Lung (tissue), 17 donors: ENCODE measurements at places on chromosomes 1 and 21.
A peak's percentile ranks its signal among the peaks of the same experiment; 100 is the strongest.

DNA sequence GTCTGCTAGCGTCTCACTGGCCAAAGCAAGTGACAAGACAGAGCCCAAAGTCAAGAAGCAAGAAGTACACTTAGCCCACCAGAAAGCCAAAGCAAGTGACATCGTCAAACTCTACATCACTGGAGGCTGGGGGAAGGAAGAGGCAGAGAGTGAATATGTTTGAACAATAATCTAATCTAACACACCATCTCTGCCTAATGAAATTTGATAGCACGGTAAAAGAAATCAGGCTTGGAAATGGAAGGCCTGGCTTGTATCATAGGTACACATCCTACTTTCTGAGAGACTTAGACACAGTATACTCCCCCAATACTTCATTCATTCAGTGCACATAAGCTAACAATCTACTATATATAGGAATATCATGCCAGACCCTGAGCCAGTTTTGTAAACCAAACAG is 26.3 kb downstream of the TRABD2B start:
- no peak for DNase-seq

DNA sequence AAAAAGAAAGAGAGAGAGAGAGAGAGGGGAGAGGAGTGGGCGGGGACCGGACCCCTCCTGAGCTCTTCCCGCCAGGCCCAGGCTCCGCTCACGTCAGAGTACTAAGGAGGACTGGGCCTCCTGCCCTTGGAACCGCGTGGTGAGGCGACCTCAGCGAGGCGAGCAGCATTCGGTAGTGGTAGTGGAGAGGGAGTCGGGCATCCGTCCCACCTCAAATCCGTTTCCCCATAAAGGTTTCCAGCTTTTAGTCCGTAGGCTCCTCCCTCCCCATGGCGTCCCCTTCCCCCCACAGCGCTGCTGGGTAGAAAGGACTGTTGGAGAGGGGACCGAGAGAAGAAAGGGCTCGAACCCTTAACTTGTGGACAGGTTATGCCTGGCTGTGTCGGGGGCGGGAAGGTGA is 124.4 kb upstream of the BARHL2 start:
- no peak for DNase-seq

DNA sequence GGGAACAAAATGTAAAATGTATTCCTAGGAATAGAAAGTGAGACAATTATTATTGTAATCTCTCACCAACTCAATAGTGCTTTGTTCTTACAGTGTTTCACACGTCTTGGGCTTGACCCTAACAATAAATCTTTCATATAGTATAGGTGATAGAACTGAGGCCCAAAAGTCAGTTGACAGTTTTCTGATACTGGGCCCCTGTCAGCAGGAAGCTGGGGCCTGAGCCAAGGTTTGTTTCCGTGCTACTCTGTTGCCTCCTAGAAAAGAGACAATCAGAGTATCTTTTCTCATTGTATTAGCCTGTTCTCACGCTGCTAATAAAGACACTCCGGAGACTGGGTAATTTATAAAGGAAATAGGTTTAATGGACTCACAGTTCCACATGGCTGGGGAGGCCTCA is 5.0 kb downstream of the RRP1B start:
- DNase-seq = no peak

DNA sequence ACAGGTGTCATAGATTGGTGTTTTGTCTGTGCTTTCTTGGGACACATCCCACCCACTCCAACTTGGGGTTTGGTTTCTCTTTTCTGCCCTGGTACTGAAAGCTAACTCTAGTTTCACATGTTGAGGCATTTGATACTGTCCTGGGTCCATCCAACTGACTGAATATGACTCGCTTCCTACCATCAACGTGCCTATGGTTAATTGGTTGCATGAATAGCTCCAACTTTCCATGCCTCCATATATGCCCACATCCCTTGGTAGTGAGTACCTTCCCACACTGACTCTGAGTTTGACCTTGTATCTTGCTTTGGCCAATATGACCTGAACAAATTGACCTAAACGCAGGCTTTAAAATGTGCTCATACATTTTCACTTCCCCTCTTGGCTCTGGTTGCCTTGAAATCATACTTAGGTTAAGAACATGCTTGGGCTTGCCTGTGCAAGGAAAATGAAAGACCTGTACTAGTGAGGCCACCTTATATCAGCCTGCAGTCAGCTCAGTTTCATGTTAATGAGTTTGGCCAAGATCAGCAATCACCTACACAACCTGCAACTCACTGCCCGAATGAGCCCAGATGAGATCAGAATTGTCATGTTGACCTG is 81.0 kb upstream of the KCNK2 start:
- no peak for DNase-seq

- no peak for DNase-seq
Observed at GRCh38 chr1:113073479-113073950, 517 bp downstream of the LRIG2 start.

GRCh38 chr1:204592246-204592948 is 76.2 kb downstream of the MDM4 start:
- DNase-seq = no peak

DNA sequence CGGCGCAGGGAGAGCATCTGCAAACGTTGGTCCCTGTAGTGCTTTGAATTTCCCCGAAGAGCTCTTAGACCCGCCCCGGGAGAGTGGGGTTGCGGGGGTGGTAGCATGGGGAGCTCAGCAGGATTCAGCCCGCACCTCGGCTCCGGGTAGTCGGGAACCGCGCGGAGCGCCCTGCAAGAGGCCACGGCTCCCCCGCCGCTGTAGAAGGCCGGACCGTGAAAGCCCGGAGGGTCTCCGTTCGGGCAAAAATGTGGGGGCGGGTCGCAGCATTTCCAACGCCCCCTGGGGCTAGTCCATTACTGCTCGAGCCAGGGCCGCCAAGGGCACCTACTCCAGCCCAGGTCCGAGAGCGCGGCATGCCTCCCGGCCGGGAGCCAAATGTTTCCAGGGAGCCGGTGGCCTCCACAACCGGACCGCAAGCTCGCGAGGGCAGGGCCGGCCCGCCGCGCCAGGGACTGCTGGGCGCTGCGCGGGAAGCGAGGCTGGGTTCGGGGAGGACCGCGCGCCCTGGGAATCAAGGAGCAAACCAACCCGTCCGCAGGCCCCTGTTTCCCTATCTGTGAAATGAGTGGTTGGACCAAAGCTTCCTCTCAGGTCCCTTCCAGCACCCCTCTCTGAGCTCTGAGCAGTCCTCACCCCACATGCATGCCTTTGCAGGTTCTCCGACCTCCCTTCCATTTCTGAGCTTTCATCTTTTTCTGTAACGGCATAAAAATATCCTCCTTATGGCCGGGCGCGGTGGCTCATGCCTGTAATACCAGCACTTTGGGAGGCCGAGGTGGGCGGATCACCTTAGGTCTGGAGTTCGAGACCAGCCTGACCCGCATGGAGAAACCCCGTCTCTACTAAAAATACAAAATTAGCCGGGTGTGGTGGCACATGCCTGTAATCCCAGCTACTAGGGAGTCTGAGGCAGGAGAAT is 775 bp upstream of the TMEM63A start:
- peak; percentile 60 for DNase-seq

- peak; percentile 61 for DNase-seq
Observed at GRCh38 chr1:20430355-20431175, 55.4 kb downstream of the CAMK2N1 start.

DNA sequence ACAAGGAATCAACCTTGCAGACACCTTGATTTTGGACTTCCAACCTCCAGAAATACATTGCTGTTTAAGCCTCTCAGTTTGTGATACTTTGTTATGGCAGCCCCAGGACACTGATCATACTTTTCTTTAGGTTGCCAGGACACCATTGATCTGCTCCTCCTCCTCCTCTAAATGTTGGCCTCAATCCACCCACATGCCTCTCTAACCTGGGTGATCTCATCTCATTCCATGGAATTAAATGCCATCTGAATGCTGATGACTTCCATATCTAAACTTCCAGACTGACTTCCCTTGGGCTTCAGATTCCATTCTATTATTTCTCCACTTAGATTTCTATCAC is 7.4 kb upstream of the PPP1R15B start:
- DNase-seq = no peak

- DNase-seq = no peak
Observed at GRCh38 chr1:27342391-27342777, 562 bp downstream of the SYTL1 start.

- peak; percentile 53 for DNase-seq
Observed at GRCh38 chr1:171742577-171742922, 685 bp upstream of the VAMP4 start.

- no peak for DNase-seq
Observed at GRCh38 chr1:186300056-186300455, 75.0 kb downstream of the TPR start.

DNA sequence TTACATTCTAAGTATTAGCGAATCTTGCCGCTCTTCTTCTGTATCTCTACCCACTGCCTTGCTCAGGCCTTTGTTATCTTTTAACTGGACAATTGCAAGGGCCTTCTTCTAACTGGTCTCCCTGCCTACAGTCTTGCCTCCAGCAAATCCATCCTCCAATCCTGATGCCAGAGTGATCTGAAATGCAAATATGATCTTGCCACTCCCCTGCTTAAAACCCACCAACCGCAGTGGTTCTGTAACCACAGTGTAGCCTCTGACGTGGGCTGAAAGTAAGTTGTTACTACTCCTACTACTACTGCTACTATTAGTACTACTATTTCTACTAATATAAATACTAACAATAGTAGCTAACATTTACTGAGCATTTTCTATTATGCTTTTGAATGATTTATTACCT is 12.4 kb downstream of the MOV10 start:
- DNase-seq = no peak

GRCh38 chr1:19096036-19096833 is 113.8 kb downstream of the UBR4 start:
- DNase-seq = peak; percentile 46

DNA sequence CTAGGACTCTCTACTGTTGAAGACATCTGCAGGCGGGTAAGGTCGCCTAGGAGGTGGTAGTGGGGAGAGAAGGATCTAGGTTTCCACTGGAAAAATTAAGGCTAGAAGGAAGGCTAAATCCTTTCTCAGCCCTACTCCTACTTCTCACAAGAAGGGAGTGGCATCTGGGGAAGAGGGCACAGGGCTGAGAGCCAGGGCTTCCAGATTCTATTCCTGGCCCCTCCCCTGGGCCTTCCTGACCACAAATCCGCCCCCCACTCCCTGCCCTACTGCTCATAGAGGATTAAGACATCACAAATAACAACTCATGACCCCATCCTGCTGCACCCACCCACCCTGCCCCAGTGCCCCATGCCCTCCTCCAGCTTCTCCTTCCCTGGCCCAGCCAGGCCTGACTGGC is 2.5 kb downstream of the PHLDA3 start:
- DNase-seq = no peak

- no peak for DNase-seq
Observed at GRCh38 chr1:209291715-209292114, 291.8 kb upstream of the CAMK1G start.

DNA sequence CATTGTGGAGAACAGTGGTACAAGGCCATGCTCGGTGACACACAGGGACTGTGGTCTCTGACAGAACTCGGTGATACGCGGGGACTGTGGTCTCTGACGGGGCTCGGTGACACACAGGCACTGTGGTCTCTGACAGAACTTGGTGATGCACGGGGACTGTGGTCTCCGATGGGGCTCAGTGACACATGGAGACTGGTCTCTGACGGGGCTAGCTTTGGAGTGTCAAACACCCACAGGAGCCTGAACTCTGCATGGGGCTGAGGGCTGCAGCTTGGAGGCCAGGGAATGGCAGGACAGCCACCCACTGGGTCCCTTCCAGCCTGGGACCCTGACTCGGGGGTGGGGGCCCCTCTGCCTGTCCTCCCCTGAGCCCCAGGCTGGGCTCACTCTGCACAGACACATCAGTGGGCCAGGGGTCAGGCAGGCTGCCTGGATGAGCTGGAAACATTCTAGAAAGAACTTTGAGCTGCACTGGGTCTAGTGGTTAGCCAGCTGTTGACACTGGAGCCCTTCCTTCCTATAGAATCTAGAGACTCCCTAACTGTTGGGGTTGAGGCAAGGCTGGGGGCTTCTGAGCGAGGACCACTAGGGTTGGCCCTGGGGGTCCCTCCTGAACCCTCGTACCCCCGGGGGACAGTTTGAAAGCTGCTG is 49.8 kb downstream of the DISP3 start:
- no peak for DNase-seq

GRCh38 chr1:182207300-182207699 is 145.8 kb upstream of the ZNF648 start:
- no peak for DNase-seq

DNA sequence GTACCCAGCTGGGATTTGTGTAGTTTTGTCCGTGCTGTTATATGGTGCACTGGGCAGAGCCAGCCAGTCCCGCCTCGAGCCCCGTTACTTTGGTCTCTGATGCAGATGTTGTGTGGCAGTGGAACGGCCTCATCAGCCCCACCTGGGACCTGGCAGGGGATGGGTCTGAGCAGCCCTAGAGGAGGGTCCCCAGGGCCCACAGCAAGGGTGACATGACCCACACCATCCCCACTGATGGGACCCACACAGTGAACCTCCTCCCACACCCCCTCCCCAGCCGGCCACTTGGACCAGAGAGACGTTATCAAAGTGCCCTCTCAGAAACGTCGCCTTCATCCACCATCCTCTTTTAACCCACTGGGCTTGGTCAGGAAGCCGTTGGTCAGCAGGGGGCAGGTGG is 42.0 kb upstream of the PCBP3 start:
- no peak for DNase-seq

GRCh38 chr1:100538913-100539835 is 1.2 kb downstream of the GPR88 start:
- DNase-seq = peak; percentile 46

DNA sequence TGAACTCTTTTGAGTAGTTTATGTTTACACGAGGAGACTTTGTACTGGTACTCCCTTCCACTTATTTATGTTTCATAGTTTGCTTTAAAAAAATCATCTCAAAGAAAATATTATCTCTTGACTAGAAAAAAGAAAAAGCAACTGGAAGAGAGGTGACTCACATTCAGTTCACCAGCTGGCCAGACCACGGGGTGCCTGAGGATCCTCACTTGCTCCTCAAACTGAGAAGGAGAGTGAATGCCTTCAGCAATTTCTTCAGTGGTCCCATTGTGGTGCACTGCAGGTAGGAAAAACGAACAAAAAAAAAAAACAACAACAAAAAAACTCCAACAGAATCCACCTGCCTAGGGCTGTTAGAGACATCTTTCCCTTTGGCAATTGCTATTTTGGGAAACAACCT is 102.9 kb downstream of the PTPRC start:
- DNase-seq = no peak

DNA sequence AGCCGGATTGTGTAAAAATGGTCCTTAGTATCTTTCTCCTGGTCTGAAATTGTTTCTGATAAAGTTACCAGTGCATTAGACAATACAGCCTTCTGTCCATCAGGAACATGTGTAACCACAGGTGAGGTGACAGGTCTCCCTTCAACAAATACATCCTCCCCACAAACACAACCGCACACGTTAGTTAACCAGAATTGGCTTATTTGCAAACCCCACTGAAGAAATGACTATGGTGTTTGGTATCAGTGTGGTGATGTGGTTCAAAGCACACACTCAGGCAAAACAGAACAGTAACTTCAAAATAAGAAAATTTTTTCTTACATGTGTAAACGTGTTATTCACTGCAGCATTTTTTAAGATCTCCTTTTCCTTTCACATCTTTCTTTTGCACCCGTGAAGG is 517.2 kb upstream of the NR5A2 start:
- no peak for DNase-seq

DNA sequence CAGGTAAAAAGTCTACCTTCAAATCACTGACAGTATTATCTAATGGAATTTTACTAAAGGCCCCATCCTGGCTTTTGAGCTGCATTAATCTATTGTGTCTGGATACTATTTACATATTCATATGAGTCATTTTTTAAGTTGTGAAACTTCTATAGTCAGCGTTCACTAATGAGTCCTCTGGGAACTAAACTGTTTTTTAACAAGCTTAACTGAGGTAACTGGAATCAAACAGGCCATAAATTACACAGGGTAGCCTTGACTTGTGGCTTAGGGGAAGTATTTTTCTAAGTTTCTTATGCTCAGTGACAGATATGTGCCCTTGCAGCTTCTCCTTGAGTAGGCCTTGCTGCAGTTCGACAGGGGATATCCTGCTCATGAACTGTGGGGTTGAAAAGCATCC is 68.8 kb downstream of the JMJD4 start:
- no peak for DNase-seq
